Heart right ventricle (tissue), 16 donors: ENCODE measurements at places on chromosomes 1 and 21. TPM values are rescaled to one million over a fixed set of nuclear protein-coding genes. Genes with fewer than 3 reads are reported as not detected.

DNA sequence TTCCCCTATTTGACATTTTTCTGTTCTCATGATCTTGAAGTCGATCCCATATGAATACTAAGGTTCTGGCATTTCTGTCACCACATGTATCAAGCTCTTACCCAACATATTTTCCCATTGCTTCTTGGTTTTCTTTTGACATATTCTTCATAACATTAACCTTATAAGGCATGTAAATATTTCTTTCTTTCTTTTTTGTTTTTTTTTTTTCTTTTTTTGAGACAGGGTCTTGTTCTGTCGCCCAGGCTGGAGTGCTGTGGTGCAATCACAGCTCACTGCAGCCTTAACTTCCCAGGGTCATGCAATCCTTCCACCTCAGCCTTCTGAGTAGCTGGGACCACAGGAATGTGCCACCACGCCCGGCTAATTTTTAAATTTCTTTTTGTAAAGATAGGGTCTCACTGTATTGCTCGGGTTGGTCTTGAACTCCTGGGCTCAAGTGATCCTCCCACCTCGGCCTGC lies 33.1 kb upstream of the ERRFI1 start:
- no peak for DNase-seq

DNA sequence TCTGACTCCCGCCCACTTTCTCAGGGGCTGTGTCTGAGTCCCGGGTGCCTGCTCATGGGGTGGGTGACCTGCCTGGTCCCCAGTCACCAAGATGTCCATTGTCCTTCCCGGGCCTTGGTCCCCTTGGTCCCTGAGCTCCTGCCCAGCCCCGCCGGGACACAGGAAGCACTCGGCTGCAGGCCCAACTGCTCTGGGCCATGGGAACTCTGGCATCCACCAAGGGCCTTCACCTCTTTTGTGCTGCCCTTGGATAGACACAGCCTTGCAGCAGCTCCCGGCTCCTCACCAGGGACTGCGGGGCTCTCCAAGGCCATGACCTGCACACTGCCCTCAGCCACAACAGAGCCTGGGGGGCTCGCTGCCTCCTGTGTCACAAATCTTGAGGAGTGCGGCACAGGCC lies 22.1 kb upstream of the MX1 start:
- no peak for DNase-seq

Gene PTPRC
- 6.5 TPM for total RNA-seq

DNA sequence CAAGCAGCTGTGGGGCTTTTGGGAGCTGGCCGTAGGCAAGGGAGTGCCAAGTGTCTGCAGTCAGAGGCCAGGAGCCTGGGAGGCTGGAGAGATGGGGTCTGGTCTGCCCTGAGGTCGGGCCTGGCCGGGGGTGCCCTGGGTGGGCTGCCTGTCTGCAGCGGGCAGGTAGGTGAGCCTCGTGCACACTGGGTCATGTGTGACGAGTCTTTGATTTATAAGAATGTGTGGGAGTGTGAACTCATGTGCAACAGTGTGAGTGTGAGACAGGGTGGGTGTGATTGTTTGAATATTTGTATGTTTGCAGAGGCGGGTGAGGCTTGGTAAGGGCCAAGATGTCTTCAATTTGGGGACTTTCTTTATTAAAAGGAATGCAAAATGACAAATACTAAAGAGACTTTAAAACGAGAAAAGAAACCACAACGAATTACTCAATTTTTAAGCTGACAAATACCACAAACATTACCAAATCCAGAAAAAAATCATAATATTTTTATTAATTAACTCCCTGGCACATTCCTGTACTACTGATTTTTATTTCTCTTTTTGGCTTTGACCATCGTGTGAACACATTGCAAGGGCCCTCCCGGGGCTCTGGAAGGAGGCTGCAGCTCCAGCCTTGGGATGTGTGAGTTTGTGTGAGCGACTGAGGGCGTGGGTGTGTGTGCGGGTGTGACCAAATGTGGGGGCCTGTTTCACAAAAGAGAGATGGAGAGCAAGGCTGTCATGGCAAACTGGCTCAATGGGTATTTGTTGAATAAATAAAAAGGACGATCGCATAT lies 110.3 kb upstream of the WNT4 start:
- no peak for DNase-seq

DNA sequence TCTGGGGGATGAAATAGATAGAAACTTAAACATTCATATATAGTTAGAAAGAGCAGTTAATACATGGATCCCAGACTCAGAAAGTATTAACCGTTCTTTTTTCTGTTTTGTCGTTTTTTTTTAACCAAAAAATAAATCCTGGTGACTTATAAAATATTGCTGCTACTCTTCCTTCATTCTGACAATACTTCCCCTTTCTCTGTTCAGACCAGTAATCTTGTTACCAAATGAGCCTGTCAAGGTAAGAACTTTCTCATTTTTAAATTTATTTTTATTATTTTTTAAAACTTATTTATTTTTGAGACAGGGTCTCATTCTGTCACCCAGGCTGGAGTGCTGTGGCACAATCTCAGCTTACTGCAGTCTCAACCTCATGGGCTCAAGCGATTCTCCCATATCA lies 13.7 kb downstream of the PTPN22 start:
- DNase-seq, result no peak

Gene RIPPLY3
- not detected for total RNA-seq

Gene ALDH9A1
- 53.2 TPM for total RNA-seq

Gene FAAH
- 9.8 TPM for total RNA-seq

GRCh38 chr1:208967334-208967733 lies 616.2 kb upstream of the CAMK1G start:
- no peak for DNase-seq

Gene RBM34
- 59.7 TPM for total RNA-seq

DNA sequence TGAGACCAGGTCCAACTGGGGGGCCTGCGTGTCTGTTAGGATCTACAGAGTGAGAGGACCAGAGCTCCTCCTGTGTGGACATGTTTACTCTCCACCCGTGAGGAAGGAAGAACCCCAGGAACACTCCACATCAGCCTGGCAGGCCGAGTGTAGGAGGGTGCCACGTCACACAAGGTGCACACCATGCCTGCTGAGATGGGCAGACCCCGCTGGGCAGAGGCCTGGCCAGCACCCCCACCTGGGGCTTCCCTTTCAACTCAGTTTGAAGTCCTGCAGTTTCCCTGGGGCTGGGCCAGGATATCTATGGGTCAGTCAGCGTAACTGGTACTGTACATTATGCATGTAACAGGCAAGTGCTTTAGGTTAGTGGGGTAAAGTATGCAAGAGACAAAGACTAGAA lies 30.1 kb upstream of the PCBP3 start:
- no peak for DNase-seq

Gene ADGRL2
- 48.7 TPM for total RNA-seq

GRCh38 chr1:99707535-99708142 lies 58.8 kb downstream of the FRRS1 start:
- DNase-seq, result peak; percentile 21

Gene KCNAB2
- 35.3 TPM for total RNA-seq

Gene NPHS2
- not detected for total RNA-seq

DNA sequence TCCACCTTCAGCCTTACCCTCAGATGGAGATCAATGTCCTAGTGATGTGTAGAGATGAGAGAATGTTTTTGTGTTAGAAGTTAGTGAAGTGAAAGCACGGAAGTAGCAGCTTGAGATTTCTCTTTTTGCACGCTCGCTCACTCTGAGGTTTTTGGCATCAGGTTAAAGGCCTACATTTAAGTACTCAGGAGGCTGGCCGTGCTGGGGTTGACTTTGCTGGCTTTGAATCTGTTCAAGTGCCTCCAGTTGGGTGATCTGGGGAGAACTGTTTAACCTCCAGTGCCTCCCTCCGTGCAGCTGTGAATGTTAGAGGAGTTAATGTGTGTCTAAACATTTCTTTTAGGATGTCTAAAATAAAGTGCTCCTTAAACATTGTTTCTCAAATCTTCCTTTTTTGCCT lies 13.9 kb downstream of the PHGDH start:
- DNase-seq, result no peak

Gene APOBEC4
- not detected for total RNA-seq

DNA sequence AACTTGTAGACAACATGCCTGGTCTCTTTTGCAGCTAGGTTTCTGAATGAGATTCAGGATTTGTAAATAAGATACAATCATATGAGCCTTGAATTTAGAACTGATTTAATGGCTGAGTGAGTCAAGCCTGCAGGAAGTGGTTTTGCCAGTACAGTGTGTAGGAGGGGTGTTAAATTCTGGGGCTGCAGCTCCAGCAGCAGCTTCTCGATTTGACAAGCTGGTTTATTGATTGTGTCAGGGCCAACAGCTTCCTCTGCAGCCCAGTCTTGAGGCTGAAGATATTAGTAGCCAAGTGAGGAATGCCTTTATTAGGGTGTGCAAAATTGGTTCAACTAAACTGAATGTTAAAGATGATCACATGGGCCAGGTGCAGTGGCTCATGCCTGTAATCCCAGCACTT lies 11.5 kb upstream of the PLA2G5 start:
- no peak for DNase-seq

Gene SHISA4
- total RNA-seq, result 112 TPM

DNA sequence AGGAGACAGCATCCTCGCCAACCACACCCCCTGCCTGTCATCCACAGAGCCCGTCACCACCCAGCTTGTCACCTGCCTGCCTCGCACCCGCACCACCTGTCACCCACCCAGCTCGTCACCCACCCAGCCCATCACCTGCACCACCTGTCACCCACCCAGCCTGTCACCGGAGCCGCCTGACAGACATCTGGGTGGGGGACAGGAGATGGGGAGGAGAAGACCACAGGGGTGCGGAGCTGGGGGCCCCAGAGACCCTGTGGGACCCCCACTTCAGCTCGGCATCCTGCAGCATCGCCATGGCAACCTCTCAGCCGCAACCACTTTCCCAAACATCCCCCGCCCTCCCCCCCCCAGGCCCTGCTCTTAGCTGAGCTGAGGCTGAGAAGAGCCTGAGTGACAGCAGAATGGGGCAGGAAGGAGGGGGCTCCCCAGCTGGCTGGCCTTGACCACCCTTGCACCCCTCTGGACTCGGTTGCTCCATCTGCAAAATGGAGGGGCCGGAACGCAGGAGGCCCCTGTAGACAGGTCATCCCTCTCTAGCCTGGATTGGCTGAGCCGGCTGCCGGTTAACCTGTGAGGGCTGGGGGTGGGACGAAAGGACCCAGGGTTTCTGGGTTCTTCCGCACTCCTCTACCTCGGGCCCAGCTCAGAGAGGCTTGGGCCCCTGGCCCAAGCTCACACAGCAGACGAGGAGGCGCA lies 11.6 kb downstream of the AHDC1 start:
- no peak for DNase-seq

- no peak for DNase-seq
These were observed 471 bp upstream of the MTF2 start for GRCh38 chr1:93078638-93078985.

- no peak for DNase-seq
These were observed 13.2 kb downstream of the ZMYND12 start for GRCh38 chr1:42442662-42443061.

GRCh38 chr1:184425449-184426277 lies 38.8 kb downstream of the C1orf21 start:
- no peak for DNase-seq

DNA sequence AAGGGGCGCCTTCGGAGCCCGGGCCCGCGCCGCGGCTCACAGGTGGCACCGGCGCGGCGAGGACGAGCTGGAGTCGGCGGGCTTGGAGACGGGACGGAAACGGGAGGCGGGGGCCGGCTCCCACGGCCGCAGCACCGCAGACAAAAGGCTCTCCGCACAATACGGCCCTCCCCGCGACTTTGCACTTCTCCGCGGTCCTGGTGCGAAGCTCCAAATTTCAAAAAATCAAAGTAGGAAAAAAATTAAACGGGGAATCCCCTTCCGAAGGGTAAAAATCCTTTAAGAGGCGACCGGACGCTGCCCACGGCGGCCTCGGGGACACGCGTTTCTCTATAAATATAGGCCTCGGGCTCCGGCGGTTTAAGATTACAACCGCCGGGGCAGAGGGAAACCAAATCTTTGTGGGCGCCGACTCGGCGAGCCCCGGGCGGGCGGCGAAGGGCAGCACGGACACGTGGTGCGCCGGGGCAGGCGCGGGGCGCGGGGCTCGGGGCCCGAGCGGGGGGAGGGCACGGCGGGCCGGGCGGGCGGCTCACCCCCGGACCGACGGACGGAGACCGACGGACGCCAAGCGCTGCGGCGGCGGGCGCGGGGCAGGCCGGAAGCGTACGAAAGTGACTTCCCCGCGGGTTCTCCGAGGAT lies 453 bp downstream of the PABPC4 start:
- DNase-seq, result no peak

- no peak for DNase-seq
These were observed 2.1 kb upstream of the HCRTR1 start for GRCh38 chr1:31615414-31615813.

GRCh38 chr1:75641325-75641724 lies 30.4 kb upstream of the SLC44A5 start:
- no peak for DNase-seq
